Stimulated activated CD4-positive, alpha-beta T cell treated with anti-CD3 and anti-CD28 coated beads, Interleukin-2, amount 100 ng/mL, for 4 hours (primary cell): ENCODE measurements at places on chromosomes 12 and 14.

GRCh38 chr12:114450515-114451300 lies 44.8 kb upstream of the TBX5 start:
- DNase-seq, result no peak

DNA sequence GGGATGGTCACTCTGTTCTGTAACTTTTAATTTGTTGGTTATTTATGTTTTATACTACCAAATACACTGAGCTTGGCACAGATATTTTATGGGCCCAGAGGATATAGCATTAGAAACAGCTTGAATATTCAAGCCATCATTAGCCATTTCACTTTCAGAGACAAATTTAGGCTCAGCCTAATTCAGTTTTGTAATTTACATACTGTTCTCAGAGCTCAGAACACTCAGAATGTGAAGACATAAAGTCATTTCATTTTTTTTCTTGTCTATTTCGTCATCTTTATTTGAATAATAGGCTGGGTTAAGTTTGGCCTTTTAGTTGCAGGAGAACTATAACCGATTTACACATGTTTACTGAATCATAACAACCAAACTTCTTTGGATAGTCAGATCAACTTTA lies 361.7 kb downstream of the SNAPC1 start:
- no peak for DNase-seq

DNA sequence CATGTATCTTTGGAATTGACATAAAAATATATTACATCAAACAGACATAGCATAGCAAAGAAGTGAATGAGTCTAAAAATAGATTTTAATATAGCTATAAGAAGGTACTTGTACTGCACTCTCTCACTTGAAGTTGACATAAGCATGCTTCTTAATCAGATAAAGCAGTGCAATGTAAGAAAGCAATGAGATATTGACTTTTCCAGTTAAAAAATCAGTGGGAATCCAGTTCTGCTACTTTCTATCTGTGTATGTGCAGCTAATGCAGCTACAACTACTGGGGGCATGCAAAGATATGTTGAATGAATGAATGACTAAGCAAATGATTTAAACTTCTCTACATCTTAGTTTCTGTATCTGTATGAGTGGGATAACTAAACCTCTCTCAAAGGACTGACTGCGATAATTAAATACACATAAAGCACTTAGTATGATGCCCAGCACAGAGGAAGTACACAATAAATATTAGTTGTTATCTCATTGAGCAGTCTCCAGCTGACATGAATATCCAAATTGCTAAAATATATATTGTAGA lies 10.3 kb downstream of the WASHC3 start:
- DNase-seq, result no peak

GRCh38 chr12:5964913-5965900 lies 20.1 kb upstream of the ANO2 start:
- DNase-seq, result no peak

GRCh38 chr14:36852981-36853691 lies 191.5 kb downstream of the PAX9 start:
- DNase-seq, result no peak

- no peak for DNase-seq
Measured at GRCh38 chr12:103140286-103140685, 182.8 kb downstream of the ASCL1 start.

DNA sequence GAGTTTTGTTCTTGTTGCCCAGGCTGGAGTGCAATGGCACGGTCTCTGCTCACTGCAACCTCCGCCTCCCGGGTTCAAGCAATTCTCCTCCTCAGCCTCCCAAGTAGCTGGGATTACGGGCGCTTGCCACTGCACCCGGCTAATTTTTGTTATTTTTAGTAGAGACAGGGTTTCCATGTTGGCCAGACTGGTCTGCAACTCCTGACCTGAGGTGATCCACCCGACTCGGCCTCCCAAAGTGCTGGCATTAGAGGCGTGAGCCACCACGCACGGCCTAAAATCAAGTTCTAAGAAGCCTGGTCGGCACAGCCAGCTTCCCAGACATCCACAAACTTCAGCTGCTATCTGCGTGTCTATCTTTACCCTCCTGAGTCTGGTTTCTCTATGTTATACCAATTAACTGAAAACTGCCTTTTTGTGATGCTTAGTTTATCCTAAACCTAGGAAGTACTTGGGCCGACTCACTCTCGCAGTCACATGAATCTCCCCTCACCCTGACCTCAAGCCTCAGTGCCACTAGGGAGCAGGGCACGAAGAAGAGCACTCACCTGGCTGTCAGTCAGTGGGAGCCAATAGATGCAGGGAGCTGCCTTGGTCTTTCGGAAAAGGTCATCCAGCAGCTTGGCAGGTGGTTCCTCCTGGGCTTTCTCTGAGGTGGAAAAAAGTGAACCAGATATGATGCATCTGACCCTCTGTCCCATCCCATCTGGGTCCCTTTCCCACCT lies 3.4 kb upstream of the CDH24 start:
- no peak for DNase-seq

GRCh38 chr12:42786400-42787148 lies 197.0 kb upstream of the PRICKLE1 start:
- DNase-seq, result no peak

GRCh38 chr12:53603804-53604203 lies 22.4 kb downstream of the ATF7 start:
- DNase-seq, result no peak

GRCh38 chr14:70956511-70956910 lies 49.3 kb downstream of the PCNX1 start:
- no peak for DNase-seq

GRCh38 chr12:6698352-6699046 lies 2.1 kb downstream of the PIANP start:
- no peak for DNase-seq

DNA sequence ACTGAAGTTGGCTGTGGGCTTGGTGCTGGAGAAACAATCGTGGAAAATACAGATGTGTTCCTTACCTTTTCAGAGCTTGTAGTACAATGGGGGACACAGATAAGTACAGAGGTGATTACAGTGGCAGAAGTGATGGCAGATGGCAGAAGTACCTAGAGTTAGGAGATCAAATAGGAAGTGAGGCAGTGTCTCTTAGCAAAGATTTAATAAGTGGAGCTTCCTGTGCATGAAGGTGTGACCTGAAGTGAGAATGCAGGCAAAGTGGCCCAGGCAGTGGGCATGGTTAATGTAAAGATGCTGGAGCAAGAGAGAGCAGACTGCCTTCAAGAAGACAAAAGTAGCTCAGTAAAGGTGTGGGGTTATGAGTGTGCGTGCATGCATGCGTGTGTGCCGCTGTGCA lies 16.0 kb downstream of the LRRK2 start:
- DNase-seq, result no peak

- no peak for DNase-seq
Measured at GRCh38 chr12:113186666-113187325, 1.3 kb downstream of the RITA1 start.

GRCh38 chr14:101289230-101289690 lies 272.0 kb upstream of the DIO3 start:
- no peak for DNase-seq

GRCh38 chr12:95460105-95460504 lies 13.8 kb upstream of the METAP2 start:
- no peak for DNase-seq

GRCh38 chr14:34580381-34580780 lies 40.9 kb upstream of the EAPP start:
- DNase-seq, result no peak

DNA sequence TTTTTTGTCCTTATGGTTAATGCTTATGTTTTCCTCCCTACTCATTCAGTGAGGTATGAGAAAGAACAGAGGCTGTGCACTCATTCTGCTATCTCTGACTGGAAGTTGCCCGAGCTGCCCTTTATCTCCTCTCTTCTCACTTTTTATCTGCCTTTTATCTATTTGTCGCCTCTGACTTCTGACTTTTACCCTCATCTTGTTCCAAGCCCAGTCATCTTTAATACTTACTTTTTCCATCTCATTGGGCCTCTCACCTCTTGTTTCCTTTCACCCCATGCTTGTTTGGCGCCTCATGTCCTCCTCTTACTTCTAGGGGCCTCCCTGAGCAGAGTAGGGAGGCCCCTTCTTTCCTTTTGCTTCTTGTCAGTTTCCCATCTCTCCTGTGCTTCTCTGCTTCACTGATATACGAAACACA lies 50.7 kb downstream of the DIP2B start:
- no peak for DNase-seq

- DNase-seq, result no peak
Measured at GRCh38 chr14:32809255-32809654, 129.4 kb upstream of the NPAS3 start.

DNA sequence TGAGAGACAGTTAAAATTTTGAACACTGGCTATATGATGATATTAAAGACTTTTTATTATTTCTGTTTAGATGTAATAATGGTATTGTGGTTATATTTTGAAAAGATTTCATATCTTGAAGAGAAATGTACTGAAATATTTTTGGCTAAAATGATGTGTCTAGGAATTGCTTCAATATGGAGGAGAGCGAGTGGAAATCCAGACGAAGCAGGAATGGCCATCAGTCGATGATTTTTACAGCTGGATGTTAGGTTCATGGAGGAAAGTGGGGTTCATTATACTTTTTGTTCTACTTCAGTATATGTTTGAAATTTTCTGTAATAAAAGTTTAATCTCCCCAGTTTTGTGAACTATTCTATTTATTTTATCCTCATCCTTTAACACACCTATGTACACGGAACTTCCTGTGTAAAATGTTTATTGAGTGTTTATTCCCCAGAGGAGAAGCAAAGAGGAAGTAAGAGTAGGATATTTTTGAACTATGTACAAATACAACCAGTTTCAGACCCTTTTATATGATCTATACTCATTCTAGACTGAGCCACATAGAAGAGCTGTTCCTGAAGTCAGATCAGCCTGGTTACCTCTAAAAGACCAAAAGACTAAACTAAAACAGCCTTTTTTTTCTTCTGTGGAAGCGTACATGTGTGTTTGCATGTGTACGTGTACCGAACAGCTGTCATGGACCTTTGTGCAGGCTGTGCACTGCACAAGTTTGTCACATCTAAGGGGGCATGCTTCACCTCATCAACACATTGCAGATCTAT lies 211.0 kb upstream of the NUDT4 start:
- no peak for DNase-seq

DNA sequence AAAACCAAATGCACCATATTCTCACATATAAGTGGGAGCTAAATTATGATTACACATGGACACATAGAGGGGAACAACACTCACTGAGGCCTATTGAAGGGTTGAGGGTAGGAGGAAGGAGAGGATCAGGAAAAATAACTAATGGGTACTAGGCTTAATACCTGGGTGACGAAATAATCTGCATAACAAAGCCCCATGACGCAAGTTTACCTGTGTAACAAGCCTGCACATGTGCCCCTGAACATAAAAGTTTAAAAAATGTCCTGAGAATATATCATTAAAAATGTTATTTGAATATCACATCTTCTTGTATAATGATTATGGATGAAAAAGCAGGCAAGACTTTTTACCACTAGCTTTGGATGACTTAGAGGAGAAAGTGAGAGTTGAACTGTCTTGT lies 138.0 kb upstream of the NOVA1 start:
- no peak for DNase-seq

- DNase-seq, result no peak
Measured at GRCh38 chr14:46686652-46687051, 35.1 kb upstream of the RPL10L start.

- no peak for DNase-seq
Measured at GRCh38 chr14:49851813-49852212, 775 bp downstream of the NEMF start.

- DNase-seq, result no peak
Measured at GRCh38 chr12:67727702-67728666, 79.4 kb downstream of the DYRK2 start.

DNA sequence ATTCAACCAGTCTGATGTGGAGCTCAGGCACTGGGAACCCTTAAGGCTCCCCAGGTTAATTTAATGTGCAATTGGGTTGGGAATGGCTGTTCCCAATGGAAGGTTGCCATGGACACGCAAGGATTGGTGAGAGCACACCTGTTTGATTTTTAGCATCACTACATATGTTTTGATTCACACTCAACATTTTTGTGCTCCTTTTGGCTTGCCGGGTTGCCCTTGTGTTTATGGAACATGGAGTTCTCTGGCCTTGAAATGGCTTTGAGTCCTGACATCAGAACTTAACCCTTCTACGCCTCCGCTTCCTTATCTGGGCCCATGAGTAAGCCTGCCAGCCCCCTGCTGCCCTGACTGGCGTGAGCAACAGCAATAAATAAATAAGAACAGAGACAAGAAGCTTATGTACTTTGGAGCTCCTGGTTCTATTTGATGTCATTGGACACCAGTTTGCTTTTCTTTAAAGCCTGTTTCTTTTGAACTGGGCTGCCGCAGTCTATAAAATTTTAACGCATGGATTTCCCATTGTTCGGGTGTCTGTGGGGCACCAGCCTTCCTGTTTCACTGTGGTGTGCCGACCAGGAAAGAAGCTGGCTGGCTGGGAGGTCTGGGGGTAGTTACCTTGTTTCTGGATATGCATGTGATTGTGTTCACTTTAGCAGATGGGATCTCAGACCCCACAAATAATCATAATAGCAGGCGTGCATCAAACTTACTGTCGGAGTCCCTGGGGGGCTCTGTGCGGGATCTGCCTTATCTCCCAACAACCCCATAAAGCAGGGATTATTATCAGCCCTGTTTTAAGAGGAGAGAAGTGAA lies 27.8 kb downstream of the TBX3 start:
- DNase-seq, result no peak

DNA sequence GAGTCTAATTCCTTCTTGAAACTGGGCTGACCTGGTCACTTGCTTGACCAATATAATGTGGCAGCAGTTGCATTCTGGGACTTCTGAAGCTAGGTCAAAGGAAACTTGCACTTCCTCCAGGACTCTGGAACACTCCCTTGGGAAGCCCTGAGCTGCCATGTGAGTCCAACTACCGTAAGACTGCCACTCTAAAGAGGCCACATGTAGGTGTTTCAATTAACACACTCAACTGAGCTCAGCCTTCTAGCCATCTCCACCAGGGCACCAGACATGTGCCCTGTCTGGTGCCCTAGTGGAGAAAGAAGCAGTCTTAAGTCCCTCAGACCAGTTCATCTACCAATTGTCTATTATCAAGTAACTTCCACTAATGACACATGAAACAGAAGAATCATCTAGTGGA lies 6.1 kb upstream of the TEP1 start:
- no peak for DNase-seq
